ENCODE measurements at places on chromosomes 12 and 14. TPM values are rescaled to one million over a fixed set of nuclear protein-coding genes. Genes with fewer than 3 reads are reported as not detected.

The CLEC1B gene
- total RNA-seq: 1.7 TPM

The CEP170B gene
- 73.9 TPM for total RNA-seq

The LRFN5 gene
- total RNA-seq: 6.8 TPM

The GALNT16 gene
- total RNA-seq: 6.3 TPM

The SYCP3 gene
- 69.4 TPM for total RNA-seq

The TPH2 gene
- total RNA-seq: 2.2 TPM

The CD163L1 gene
- 14.1 TPM for total RNA-seq

The FAM181A gene
- total RNA-seq: 12.7 TPM

The BIN2 gene
- total RNA-seq: 10.9 TPM

The ACSS3 gene
- 22.8 TPM for total RNA-seq

The RAD51B gene
- 22.5 TPM for total RNA-seq

GRCh38 chr12:107990325-107990724, 138.8 kb upstream of the WSCD2 start:
- no peaks in the 10 kb centered on the region for H3K27me3 ChIP-seq
- peak; percentile 61 for DNase-seq
- H3K4me3 ChIP-seq: no peak overlapping the region
- no peak overlapping the region for H3K27ac ChIP-seq

GRCh38 chr14:48672506-48672905, 913.7 kb downstream of the RPS29 start:
- no peaks in the 10 kb centered on the region for H3K4me1 ChIP-seq
- DNase-seq: no peak
- no peaks in the 10 kb centered on the region for H3K36me3 ChIP-seq
- H3K27ac ChIP-seq: no peak overlapping the region

DNA sequence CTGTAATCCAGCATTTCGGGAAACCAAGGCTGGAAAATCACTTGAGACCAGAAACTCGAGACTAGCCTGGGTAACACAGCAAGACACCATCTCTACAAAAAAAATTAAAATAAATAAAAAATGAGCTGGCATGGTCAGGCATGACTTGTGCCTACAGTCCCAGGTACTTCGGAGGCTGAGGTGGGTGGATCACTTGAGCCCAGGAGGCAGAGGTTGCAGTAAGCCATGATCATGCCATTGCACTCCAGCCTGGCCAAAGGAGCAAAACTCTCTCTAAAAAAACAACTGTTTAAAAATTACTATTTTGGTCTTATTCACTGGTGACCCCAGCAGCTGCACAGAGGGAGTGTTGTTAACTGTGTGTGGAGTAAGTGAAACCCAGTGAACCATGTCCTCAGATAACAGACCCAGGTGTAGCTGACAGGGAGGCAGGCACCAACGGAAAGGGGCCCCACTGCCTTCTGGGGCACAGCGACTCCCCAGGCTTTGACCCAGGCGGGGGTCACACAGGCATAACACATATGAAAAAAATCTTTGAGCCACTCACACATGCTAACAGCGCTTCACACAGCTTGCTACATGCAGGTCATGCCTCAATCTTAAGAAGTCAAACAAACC, 12.1 kb downstream of the DDX54 start:
- DNase-seq: no peak
- H3K27ac ChIP-seq: no peak overlapping the region
- H3K4me3 ChIP-seq: no peak overlapping the region
- H3K27me3 ChIP-seq: no peaks in the 10 kb centered on the region

DNA sequence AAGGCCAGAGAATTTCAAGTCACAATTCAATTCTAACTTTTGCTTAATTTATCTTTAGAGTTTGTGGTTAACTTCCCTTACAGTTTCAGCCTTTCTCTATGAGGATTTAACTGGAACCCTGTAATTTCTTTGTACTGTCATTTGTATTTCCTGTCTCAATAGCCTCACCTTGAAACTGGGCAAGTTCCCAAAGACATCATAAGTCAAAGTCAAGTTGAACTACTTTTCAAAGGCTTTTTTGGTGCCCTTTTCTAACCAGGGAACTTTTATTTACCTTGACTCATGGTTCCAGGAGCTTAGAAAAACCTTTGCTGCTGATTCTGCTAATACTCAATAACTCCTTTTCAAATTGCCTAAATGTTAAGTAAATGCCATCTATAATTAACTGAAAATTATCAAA, 200.8 kb upstream of the KRR1 start:
- DNase-seq: no peak
- peaks cover 23% of the 10 kb centered on the region for H3K4me1 ChIP-seq
- H3K27me3 ChIP-seq: no peaks in the 10 kb centered on the region

DNA sequence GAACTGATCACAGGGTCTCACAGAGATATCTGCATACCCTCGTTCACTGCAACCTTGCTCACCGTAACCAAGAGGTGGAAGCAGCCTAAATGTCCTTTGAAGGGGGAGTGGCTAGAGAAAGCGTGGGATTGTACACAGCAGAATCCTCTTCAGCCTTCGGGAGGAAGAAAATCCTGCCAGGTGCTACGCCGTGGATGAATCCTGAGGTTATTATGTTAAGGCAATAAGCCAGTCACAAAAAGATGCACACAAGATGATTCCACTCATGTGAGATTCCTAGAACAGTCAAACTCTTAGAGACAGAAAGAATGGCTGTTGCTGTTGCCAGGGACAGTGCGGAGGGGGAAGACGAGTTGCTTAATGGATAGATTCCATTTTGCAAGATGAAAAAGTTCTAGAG, 39.6 kb upstream of the SFSWAP start:
- no peaks in the 10 kb centered on the region for H3K4me1 ChIP-seq
- no peak for DNase-seq
- no peaks in the 10 kb centered on the region for H3K36me3 ChIP-seq
- no peak overlapping the region for H3K4me3 ChIP-seq
- no peaks in the 10 kb centered on the region for H3K27me3 ChIP-seq

GRCh38 chr12:40137252-40137651, 31.4 kb upstream of the SLC2A13 start:
- H3K27me3 ChIP-seq: no peaks in the 10 kb centered on the region
- H3K4me3 ChIP-seq: no peak overlapping the region
- DNase-seq: no peak
- H3K36me3 ChIP-seq: no peaks in the 10 kb centered on the region
- no peak overlapping the region for H3K27ac ChIP-seq
- H3K4me1 ChIP-seq: no peaks in the 10 kb centered on the region

DNA sequence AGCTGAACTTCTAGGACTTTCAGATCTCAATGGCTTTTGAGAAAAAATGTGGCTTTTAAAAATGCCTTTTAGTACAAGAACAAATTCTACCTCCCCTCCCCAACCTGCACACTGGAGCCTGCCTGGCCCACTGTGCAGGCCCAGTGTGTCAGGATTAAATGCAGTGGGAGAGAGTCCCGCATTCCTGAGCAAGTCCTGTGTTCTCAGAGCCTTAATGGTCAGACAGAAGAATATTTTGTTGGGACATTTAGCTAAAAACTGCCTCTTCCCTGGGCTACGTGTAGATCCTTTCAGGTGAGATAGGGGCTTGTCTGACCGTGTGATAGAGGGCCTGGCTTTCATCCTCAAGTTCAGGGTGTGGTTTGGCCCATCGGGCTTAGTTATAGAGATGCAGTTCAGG, 63.1 kb upstream of the ESRRB start:
- no peak overlapping the region for H3K27ac ChIP-seq
- H3K27me3 ChIP-seq: no peaks in the 10 kb centered on the region
- H3K36me3 ChIP-seq: no peaks in the 10 kb centered on the region
- H3K4me1 ChIP-seq: no peaks in the 10 kb centered on the region
- no peak overlapping the region for H3K4me3 ChIP-seq
- no peak for DNase-seq

GRCh38 chr12:22361785-22362184, 27.3 kb upstream of the ST8SIA1 start:
- no peak overlapping the region for H3K4me3 ChIP-seq
- H3K27ac ChIP-seq: no peak overlapping the region
- no peaks in the 10 kb centered on the region for H3K4me1 ChIP-seq
- no peak for DNase-seq

GRCh38 chr14:61560323-61560722, 135.0 kb upstream of the HIF1A start:
- no peaks in the 10 kb centered on the region for H3K27me3 ChIP-seq
- H3K27ac ChIP-seq: peak overlapping the region; percentile 65
- DNase-seq: no peak

DNA sequence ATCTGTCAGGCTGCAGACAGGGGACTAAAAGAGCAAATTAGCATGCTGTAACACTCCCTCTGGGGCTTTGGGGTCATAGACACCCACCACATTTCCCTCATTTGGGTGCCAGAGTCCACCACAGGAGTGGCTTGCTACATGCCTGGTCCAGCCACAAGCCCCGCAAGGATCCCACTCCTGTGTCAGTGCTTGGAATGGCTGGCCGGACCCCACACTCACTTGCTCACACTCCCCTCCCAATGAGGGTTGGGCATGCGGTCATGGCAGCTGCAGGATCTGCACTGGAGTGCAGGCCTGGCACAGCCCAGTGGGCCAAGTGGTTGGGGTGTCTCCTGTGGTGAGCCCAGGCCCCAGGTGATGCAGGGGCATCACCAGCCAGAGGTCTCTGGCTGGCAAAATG, 59.9 kb downstream of the TSPAN19 start:
- H3K27me3 ChIP-seq: no peaks in the 10 kb centered on the region
- H3K4me1 ChIP-seq: no peaks in the 10 kb centered on the region
- no peak overlapping the region for H3K27ac ChIP-seq
- no peak for DNase-seq

- no peak overlapping the region for H3K27ac ChIP-seq
- no peaks in the 10 kb centered on the region for H3K27me3 ChIP-seq
- peak; percentile 23 for DNase-seq
- H3K4me3 ChIP-seq: no peak overlapping the region
- H3K36me3 ChIP-seq: no peaks in the 10 kb centered on the region
- H3K4me1 ChIP-seq: no peaks in the 10 kb centered on the region
These were observed 1.4 kb downstream of the KRT2 start for GRCh38 chr12:52650520-52651081.

GRCh38 chr12:63990828-63991547, 146.5 kb downstream of the SRGAP1 start:
- no peak overlapping the region for H3K27ac ChIP-seq
- no peaks in the 10 kb centered on the region for H3K36me3 ChIP-seq
- H3K27me3 ChIP-seq: no peaks in the 10 kb centered on the region

GRCh38 chr12:49827051-49827400, 1.2 kb downstream of the NCKAP5L start:
- DNase-seq: no peak
- H3K27ac ChIP-seq: peak overlapping the region; percentile 90
- peaks cover 46% of the 10 kb centered on the region for H3K4me1 ChIP-seq
- H3K4me3 ChIP-seq: peak overlapping the region; percentile 76

- no peaks in the 10 kb centered on the region for H3K36me3 ChIP-seq
- no peaks in the 10 kb centered on the region for H3K27me3 ChIP-seq
- no peak for DNase-seq
- H3K4me3 ChIP-seq: no peak overlapping the region
These were observed 2.6 kb upstream of the TRPV4 start for GRCh38 chr12:109835827-109836226.

DNA sequence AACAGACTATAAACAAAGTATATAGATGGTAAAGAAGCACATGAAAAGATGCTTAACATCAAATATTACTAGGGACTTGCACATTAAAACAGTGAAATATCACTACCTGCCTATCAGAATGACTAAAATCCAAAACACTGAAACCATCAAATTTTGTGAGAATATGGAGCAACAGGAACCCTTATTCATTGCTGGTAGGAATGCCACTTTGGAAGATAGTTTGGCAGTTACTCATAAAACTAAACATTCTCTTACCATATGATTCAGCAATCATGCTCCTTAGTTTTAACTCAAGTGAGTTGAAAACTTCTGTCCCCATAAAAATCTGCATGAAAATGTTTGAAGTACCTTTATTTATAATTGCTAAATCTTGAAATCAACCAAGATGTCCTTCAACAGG, 297.6 kb downstream of the DAD1 start:
- no peaks in the 10 kb centered on the region for H3K4me1 ChIP-seq
- no peak overlapping the region for H3K4me3 ChIP-seq
- DNase-seq: no peak

DNA sequence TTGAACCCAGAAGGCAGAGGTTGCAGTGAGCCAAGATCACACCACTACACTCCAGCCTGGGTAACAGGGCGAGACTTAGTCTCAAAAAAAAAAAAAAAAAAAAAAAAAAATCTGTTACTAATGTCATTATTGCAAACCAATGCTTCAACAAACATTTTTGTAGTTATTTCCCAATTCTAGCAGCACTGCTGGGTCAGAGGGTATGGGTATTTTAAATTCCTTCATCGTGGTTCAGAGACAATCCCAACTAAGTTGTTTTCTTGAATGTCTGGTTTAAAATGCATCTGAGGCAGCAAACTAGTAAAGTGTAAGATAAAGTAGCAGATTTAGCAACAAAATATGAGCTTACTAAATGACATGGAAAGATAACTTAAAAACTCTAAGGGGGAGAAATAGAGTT, 65.6 kb downstream of the FERMT2 start:
- no peaks in the 10 kb centered on the region for H3K4me1 ChIP-seq
- H3K36me3 ChIP-seq: no peaks in the 10 kb centered on the region
- no peak overlapping the region for H3K4me3 ChIP-seq

DNA sequence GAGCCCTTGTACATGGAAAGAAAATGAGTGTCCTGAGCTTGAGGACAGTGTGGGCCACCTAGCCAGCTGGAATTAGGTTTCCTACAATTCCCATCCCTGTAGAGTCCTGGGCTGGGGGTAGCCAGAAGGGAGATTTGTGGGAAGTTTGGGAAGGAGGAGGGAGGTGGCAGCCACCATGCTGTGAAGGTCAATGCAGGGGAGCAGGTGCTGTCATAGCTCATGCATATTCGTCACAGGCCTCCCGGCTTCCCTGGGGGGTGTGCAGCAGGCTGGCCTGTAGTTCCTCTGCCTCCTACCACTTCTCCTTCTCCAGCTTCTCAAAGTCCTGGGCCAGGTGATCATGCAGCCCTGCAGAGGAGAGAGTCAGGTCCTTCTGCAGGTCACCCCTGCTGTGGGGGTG, 121.3 kb downstream of the TBX3 start:
- H3K27ac ChIP-seq: no peak overlapping the region
- H3K4me3 ChIP-seq: no peak overlapping the region
- no peaks in the 10 kb centered on the region for H3K4me1 ChIP-seq
- no peak for DNase-seq
- no peaks in the 10 kb centered on the region for H3K36me3 ChIP-seq

GRCh38 chr12:18296909-18297280, 35.6 kb downstream of the PIK3C2G start:
- peak overlapping the region; percentile 46 for H3K27ac ChIP-seq
- no peak for DNase-seq
- no peaks in the 10 kb centered on the region for H3K4me1 ChIP-seq
- peak overlapping the region; percentile 4 for H3K4me3 ChIP-seq
- no peaks in the 10 kb centered on the region for H3K27me3 ChIP-seq
- no peaks in the 10 kb centered on the region for H3K36me3 ChIP-seq

All from testis (tissue), 5 donors.